Activated CD4-positive, alpha-beta T cell treated with anti-CD3 and anti-CD28 coated beads for 48 hours (primary cell): ENCODE measurements at places on chromosomes 4 and X.

DNA sequence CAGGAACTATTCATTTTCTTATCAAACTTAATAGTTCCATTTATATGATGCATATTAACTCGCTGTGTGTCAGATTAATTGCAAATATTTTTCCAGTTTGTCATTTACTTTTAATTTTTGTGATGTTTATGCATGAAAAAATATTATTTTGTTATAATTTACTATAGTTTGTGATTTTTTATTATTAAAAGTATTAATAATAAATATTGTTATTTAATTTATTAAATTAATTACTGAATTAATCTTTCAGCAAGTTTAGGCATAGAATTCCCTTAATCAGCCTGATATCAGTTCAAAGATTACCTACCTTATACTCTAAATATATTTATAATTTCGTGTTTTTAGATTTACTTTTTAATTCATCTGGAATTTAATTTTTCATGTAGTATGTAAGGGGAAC lies 15.5 kb upstream of the ATOH1 start:
- no peak for DNase-seq

DNA sequence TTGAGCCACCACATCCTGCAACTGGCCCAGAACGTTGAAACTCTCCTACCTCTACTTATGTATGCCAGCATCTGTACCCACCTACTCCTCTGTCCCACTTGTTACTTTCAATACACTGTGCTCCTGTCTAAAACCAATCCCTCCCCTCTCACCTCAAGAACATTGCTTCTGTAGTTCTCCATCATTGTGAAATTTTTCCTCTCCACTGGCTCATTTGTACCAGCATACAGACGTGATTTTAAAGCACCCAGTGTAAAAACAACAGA lies 25.5 kb upstream of the USO1 start:
- DNase-seq, result no peak

DNA sequence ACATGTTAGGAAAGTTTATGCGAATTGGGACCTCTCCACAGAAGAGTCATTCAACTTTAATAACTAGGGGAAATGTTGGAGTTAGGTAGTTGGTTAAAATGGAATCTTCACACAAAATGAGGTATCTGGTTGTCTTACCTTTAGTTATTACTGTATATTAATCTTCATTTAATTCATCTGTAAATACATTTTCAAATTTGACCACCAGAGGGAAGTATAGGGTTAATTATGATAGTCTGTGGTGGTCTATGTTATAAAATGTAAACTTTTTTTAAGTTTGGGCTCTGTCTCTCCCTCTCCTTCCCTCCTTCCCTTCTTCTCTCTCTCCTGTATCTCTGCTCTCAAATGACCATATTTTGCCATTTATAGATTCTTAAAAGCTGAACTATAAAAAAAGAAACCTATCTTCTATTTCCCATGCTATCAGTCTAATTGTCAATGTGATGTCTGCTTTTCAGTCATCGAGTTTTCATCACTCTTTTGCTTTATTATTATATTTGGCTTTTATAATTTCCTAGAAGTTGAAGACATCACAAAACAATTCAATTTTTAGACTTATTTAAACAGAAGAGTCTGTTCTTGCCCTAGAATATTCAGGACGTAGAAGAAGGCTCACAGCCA lies 49.8 kb downstream of the TMEM144 start:
- no peak for DNase-seq

GRCh38 chrX:30568136-30568535 lies 9.4 kb downstream of the TASL start:
- no peak for DNase-seq

- peak; percentile 20 for DNase-seq
Measured at GRCh38 chr4:3257556-3258482, 8.9 kb downstream of the MSANTD1 start.

GRCh38 chr4:159447296-159447695 lies 344.4 kb downstream of the RAPGEF2 start:
- DNase-seq, result no peak

DNA sequence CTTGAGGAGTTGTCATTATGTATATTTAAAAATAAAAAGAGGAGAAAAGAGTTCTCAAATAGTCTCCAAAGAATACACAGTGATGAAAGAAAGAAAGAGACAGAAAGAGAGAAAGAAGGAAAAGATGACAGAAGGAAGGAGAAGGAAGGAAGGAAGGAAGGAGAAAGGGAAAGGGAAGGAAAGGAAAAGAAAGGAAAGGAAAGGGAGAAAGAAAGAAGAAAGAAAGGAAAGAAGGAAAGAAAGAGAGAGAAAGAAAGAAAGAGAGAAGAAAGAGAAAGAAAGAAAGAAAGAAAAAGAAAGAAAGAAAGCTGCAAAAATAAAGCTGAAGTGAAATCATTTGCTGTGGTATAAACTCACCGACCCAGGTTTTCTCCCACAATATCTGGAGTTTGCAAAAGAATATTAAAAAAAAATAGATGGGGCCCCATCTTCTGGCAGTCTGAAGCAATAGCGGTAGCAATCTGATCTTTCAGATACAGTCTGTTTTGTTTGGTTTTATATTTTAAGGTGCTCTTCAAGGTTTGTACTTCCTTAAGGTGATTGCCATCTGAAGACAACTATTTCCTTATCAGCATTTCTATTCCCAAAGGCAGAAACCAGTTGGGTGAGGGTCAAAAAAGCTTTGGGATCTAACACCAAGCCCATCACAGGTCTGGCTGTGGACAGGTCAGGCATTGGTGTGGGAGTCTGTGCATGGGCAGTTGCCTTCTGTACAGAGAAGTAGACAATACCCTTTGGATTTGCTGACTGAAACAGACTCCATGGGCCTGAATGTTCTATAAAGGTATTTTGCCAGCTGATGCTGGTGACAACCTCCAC lies 160.4 kb downstream of the CPEB2 start:
- no peak for DNase-seq

- no peak for DNase-seq
Measured at GRCh38 chr4:183185559-183185958, 86.5 kb downstream of the WWC2 start.

DNA sequence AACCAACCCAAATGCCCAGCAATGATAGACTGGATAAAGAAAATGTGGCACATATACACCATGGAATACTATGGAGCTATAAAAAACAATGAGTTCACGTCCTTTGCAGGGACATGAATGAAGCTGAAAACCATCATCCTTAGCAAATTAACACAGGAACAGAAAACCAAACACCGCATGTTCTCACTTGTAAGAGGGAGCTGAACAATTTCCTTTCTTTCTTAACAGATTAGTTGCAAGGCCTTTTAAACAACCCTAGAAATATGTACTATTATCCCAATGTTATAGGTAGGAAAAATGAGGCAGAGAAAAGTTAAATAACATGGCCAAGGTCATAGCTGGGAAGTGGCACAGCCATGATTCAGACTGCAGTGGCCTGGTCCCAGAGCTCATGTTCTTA lies 5.8 kb upstream of the OCIAD2 start:
- no peak for DNase-seq

GRCh38 chr4:183940864-183941263 lies 35.8 kb downstream of the STOX2 start:
- DNase-seq, result no peak

- DNase-seq, result no peak
Measured at GRCh38 chr4:134219043-134219442, 17.5 kb upstream of the PABPC4L start.

- no peak for DNase-seq
Measured at GRCh38 chr4:146098397-146098796, 77.1 kb upstream of the LSM6 start.

DNA sequence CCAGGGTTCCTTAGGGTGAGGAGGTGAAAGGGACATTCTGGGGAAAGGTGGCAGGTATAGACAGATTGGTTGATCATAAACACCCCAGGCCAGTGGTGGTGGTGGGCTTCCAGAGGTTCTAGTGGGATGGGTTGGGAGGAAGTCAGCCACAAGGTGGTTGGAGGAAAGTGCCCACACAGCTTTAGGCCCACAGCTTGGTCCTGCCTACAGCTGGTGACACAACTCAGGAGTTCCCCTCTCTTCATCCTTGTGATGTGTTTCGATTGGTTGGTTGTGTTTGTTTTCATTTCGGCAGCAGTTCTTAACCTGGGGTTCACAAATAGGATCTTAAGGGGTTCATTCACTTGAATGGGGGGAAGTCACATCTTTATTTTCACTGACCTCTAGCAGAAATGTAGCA lies 157.0 kb downstream of the TMEM164 start:
- DNase-seq, result no peak

GRCh38 chr4:78756776-78757175 lies 19.4 kb upstream of the BMP2K start:
- DNase-seq, result no peak

DNA sequence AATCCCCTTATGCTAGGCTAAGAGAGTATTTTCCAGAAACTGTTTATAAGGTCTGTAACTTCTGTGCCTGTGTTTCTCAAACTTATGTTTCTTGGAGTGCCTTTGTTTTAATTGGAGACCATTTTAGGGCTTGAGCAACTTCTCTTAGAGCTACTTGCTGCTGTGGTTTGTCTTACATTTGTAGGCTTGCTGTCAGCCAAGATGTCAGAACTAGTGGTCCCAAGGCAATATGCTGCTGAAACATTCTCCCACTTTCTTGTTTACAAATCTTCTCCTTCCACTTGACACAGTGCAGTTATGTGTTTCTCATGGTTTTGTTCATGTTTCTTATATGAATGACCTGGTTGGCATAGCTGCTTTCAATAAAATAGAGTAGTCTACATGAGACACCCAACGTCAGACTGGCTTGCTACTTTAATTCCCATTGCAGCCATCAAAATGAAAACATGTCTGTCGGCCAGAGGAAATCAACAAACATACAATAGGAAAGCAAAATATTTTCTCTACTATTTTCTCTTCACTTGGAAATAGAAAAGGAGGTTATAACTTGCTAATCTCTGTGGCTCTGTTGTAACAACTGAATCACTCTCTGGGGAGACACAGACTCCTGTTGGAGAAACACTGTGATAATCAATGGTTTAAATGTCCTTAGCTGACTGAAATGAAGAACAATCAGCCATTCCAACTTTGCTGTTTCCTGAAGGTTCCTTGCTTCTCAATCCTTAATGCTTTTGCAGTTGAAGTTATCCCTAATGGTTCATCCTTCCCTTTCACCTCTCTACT lies 426.4 kb downstream of the PDGFC start:
- no peak for DNase-seq

GRCh38 chr4:17647927-17648326 lies 33.5 kb downstream of the MED28 start:
- DNase-seq, result no peak

DNA sequence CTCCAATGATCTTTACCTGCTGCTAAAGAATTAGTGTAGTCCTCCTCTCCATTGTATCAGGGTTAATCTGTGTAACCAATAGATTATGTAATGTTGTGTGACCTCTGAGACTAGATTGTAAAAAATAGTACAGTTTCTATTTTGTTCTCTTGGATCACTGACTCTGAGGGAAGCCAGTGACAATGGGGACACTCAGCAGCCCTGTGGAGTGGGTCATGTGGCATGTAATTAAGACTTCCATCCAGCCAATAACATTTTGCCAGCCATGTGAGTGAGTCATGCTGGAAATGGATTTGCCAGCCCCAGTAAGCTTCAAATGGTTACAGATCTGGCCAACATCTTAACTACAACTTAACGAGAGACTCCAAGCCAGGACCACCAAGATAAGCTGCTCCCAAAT lies 332.3 kb downstream of the PTTG2 start:
- DNase-seq, result no peak

- DNase-seq, result no peak
Measured at GRCh38 chr4:7806338-7807090, 133.1 kb downstream of the AFAP1 start.

DNA sequence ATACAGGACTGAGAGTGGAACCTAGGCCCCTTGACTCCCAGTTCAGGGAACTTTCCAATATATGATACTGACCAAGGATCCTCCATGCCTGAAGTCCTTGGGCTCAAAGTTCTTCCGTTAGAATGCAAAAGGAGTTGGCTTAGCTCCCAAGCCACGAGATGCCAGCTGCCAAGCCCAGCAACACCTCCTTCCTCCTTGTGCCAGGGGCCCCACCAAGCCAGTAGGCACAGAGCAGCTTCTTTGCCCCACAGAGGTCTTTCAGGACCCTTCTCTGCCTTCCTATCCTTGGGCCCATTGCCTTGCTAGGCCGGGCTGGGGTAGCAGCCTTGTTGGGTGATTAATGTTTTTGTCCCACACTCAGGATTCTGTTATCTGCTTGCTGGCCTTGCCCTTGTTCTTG lies 105.6 kb downstream of the EFNB1 start:
- DNase-seq, result no peak

- no peak for DNase-seq
Measured at GRCh38 chr4:25171201-25171865, 11.1 kb upstream of the SEPSECS start.

GRCh38 chr4:118849867-118850487 lies 14.1 kb upstream of the SEC24D start:
- no peak for DNase-seq

GRCh38 chrX:17628976-17629375 lies 108.3 kb upstream of the SCML1 start:
- no peak for DNase-seq

DNA sequence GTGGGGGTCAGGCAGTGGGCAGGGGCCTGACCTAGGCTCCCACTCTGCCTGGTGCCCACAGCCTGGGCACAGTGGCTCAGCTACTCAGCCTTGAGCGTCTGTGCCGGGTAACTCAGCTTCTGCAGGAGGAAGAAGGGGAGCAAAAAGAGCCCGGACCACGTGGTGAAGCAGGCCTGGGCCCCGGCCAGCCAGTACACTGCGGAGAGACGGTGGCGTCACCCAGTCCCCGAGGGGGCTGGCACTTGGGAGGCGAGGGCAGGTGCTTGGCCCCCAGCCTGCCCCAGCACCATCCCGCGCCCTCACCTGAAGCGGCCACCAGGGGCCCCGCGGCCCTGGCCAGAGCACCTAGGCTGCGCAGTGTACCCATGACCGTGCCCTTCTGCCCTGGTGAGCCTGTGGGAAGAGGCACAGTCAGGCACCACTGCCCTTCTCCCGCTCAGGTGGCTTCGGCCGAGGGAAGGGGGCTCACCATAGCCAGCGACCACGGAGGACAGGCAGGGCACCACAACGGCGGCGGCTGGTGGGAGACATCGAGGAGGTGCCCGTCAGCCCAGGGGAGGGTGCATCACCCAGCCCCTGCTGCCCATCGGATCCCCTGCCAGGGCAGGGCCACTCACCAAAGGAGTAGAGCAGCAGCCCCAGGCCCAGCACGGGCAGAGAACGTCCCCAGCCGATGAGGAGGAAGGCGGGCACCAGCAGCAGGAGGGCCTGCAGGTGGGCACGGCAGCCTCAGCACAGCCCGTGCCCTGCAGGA lies 32.3 kb downstream of the NOP14 start:
- no peak for DNase-seq

DNA sequence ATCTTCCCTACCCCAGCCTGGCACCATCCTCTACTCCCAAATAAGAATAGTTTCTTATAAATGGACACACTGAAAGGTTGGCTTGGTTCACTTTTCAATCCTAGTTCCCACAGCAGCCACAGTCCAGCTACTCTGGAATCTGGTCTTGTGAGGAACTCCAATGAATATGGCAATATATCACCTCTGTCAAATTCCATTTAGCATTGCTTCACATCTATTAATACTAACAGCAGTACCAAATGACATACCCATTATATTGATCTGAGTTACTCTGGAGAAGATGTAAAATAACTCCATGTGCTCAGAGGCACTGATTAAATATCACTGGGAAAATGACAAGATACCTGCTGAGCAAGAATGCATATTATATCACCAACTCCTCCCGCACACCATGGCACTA lies 8.6 kb downstream of the OPHN1 start:
- no peak for DNase-seq
